ENCODE measurements at places on chromosomes 4 and X.

DNA sequence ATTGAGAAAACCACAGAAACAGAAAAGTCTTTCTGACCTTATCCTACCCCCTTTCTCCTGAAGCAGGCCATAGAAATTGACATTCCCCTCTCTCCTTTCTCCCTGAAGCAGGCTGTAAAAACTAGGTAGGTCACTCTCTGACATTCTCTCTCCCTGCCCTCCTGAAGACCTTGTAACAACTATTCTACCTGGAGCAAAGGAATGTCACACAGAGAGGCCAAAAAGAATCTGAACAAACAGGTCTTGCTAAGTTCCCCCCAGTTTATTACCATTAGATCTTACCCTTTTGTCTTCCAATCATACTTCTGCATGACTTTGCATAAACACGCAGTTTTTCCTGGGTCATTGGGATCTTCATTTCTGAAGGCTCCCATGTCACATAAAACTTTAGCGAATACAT, 198.3 kb upstream of the GYPA start:
- DNase-seq: no peak

DNA sequence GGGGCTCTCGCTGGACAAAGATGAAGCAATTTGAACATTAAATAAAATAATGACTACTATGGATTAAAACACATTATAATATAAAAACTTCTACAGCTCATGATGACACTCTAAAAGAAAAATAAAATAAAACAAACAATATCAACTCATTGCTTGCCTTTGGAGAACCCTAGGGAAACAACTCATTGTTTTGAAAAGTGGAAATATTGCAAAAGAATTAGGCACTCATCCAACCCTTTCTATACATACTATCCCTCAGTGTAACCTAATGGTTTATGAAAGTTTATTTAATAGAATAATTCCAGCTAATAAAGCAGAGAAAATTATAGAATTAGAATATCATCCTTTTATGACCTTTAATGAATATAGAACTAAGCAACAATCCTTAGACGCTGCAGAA, 718 bp downstream of the RAB40A start:
- DNase-seq: no peak

GRCh38 chr4:164483711-164484110, 270.2 kb upstream of the SMIM31 start:
- DNase-seq: no peak

DNA sequence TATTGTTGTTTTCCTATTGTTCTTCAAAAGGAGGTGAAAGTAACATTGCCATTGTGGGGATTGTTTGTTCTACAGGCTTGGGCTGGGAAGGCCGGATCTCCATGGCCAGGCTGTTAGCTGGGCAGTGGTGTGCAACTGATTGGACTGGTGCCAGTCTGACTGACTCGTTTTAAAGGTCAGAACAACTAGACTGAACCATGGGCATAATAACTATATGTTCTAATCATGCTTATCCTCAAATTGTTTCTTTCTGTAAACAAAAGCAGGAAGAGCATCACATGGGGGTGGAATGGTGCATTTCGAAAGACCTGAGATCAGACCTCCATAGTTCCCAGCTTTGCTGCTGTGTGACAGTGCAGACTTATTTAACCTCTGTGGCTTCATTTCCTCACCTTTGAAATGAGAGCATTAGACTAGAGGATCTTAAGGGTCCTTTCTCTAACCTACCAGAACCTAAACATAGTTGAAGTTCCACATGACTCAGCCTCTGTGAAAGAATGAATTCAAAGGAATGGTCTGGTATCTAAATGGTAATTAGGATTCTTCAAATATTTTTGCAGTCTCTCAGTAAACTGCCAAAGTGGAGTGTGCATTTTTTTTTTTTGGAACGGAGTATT, 66.7 kb upstream of the PGRMC2 start:
- DNase-seq: no peak

DNA sequence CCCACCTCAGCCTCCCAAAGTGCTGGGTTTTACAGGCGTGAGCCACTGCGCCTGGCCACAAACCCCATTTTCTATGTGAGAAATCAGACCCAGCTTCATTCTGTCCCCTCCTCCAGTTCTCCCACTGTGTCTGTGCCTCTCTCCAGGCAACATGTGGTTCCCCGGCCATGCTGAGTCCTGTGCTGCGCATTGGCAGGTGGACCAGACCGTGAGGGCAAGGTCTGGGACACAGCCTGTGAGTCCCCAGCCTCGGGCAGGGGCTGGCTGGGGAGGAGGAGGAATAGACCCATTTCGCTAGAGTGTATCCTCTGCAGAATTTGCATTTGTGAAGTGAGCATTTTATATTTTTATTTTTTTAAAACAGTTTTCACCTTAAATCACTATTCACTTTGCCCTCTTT, 21.5 kb upstream of the CLDN24 start:
- DNase-seq: no peak

Data from effector CD4-positive, alpha-beta T cell (primary cell).